Stimulated activated CD4-positive, alpha-beta T cell treated with anti-CD3 and anti-CD28 coated beads, Interleukin-2, amount 100 ng/mL, for 4 hours (primary cell): ENCODE measurements at places on chromosomes 13 and 19.

- DNase-seq: no peak
These were observed 205.7 kb downstream of the MYO16 start for GRCh38 chr13:108835083-108835482.

- no peak for DNase-seq
These were observed 143.5 kb downstream of the DCT start for GRCh38 chr13:94335761-94336526.

- no peak for DNase-seq
These were observed 177.3 kb downstream of the URI1 start for GRCh38 chr19:30119180-30119908.

DNA sequence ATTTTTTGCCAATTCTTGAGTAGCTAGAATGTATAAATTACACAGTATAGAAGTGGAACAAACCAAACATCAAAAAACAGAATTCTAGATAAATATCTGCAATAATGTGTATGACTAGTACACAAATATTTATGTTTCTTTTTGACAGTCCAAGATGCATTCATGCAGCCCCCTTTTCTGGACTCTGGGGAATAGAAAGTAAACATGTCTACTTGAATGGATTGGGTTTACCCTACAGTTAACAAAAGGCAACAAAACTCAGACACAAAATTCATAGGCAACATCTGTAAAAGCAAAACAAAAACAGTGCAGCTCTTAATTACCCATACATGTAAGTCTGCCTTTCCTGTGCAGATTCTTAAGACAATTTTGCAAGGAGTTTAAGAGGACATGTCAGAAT lies 419.4 kb upstream of the DACH1 start:
- DNase-seq: no peak

- no peak for DNase-seq
These were observed 21.4 kb downstream of the SIAH3 start for GRCh38 chr13:45830121-45830520.

GRCh38 chr13:99388334-99388923 lies 81.2 kb upstream of the GPR183 start:
- DNase-seq: no peak

GRCh38 chr19:49730166-49730565 lies 32.9 kb downstream of the TSKS start:
- DNase-seq: no peak

GRCh38 chr13:106383791-106384190 lies 151.7 kb downstream of the EFNB2 start:
- no peak for DNase-seq

DNA sequence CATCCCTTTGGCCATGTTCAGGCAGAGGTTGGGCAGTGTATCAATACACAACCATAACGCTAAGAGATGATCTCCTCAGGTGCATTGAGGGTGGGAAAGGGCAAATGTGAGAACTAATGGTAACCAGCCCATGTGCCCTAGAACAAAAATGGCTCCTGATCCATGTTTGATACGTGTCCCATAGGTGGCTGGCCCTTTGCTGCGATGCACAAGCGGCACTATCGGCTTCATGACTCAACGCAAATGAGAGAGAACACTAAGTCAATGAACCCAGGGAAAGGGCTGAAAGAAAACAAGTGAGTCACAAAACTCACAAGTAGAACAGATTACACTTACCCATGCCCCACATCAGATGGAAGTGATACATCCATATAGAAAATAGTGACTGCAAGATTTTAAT lies 201.7 kb downstream of the ABCC4 start:
- DNase-seq: no peak
